ENCODE measurements at places on chromosomes 5 and 9.

GRCh38 chr5:150516011-150516410, 8.1 kb downstream of the NDST1 start:
- DNase-seq, result peak; percentile 64

DNA sequence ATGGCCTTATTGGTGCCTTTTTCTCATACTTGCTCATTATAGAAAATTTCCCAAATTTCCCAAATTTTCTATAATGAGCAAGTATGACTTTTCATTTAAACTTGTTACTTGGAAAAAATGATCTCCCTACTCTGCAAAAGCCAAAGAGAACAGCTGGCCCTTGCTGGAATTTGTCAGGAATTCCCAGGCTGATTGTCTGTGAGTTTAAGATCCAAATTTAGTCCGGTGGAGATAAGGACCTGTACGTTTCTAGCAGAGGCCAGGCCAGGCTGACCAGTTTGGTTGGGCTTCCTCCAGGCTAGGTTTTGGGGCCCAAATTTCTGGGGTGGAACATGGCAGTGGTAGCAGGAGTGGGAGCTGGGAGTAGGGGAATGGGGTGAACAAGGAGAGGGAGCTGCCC, 51.9 kb downstream of the NEURL1B start:
- peak; percentile 83 for DNase-seq

DNA sequence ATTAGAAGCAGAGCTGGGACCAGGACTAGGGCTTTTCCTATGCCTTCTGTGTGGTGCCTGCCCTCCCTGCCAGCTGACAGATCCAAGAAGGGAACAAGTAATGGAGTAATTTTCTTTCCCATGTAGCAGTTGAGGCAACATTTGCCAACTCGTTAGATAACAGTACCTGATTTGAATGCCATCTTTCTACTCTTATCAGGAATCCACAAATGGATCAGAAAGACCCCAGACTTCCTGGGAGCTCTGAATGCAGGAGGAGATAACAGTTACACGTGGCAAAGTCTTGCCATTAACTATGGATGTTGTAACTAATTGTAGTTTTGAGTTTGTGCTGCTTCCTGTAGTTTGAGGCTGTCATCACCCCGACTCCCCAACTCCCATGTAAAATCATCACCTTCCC, 39.2 kb downstream of the RCL1 start:
- no peak for DNase-seq

DNA sequence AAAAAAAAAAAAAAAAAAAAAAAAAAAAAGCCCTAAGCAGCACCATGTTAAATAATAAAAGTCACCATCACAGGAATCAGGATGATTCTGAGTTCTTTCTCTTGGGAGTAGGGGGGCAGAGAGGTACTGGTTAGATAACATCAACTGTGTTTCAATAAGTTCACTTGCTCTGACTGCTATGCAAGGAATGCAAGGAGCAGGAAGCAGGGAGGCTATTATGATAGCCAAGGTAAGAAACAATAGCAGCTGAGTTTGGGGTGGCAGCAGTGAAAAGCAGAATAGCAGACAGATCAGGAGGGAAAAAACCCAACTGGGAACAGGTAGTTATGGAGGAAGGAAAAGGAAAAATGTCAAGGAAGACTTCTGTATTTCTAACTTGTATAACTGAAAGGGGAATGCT, 8.2 kb downstream of the CEP120 start:
- DNase-seq, result no peak

DNA sequence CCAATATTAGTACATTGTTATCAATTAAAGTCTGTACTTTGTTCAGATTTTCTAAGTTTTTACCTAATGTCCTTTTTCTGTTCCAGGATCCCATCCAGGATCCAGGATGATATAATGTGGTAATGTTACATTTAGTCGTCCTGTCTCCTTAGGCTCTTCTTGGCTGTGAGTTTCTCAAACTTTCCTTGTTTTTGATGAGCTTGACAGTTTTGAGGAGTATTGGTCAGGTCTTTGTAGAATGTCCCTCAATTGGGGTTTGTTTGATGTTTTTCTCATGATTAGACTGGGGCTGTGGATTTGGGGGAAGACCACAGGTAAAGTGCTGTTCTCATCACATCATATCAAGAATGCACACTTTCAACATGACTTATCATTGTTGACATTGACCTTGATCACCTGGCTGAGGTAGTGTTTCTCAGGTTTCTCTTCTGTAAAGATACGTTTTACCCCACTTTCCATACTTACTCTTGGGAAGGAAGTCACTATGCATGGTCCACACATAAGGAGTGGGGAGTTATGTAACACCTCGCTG, 9.6 kb downstream of the NDFIP1 start:
- DNase-seq, result no peak

DNA sequence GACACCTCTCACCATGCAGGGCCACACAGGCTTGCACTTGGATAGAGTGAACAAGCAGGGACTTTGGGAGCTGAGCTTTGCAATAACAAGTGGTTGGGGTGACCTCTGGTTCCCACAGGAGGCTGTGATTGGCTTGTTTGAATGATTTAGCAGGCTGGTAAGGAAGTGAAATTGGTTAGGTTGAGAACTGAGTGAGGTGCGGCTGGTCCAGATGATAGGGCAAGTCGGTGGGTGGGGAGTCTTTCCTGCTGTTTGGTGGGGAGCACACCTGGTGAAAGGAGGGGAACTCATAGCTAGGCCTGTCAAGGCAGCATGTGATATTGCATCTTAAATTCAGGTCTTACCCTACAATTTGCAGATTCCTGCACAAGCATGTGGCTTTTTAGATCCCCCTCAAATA, 794.6 kb upstream of the ZNF608 start:
- no peak for DNase-seq

GRCh38 chr5:135308752-135309151, 90.3 kb downstream of the MACROH2A1 start:
- peak; percentile 83 for DNase-seq

DNA sequence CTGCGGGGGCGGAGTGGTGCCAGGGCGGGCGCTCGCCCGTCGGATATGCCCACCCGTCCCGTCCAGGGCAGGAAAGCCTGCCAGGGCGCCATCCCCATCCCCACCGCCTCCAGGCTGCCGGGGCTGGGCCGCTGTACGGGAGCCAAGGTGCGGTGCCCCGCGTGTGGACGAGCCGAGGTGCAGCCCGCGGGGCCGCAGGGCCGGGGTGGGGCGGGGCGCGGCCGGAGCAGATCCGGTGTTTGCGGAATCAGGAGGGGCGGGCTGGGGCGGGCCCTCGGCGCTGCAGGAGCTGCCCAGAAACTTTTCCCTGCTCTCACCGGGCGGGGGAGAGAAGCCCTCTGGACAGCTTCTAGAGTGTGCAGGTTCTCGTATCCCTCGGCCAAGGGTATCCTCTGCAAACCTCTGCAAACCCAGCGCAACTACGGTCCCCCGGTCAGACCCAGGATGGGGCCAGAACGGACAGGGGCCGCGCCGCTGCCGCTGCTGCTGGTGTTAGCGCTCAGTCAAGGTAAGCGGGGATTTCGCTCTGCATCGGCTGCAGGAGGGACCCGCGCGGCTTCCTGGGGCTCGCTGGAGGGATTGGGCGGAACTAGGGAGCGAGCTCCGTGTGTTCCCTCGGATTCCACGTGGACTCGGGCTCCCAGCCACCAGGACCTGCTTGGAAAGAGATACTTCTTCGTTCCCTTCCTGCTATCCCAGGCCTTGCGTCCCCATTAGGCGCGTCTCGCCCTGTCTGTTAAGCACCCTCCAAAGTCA, at the start of gene ITGA2:
TSS of gene ITGA2 (plus strand) at position 328 of the 756 bp plus-strand sequence. CDS start at position 445, 117 bp downstream.
- DNase-seq, result peak; percentile 48

DNA sequence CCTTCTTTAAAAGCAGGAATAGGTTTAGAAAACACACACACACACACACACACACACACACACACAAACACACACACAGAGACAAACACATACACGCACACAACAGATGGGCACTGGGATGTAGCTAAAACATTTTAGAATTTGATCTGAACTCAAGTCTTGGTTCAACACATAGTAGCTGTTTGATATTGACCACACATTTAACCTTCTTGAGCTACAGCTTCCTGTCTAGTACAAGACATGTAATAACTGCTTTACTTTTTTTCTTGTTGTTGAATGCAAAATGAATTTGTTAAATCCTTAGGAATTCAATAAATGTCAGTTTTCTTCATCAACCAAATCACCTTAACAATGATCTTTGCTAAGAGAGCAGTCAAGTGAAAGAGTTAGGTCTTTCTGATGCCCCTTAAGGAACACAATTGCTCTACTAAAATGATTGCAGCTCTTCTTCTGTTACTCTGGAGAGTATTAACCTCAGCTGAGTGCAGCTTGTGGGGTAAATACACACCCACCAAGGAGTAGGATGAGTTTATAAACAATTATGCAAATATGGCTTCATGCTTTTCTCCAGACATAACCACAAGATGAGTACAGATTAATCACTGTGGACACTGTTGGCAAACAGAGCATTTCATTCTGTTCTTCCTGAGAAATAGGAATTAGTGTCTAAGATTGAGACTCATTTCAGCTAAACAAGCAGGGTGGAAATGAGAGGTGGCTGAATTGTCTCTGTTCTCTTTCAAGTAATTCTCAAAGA, 302.9 kb upstream of the PAPPA start:
- DNase-seq, result peak; percentile 3

DNA sequence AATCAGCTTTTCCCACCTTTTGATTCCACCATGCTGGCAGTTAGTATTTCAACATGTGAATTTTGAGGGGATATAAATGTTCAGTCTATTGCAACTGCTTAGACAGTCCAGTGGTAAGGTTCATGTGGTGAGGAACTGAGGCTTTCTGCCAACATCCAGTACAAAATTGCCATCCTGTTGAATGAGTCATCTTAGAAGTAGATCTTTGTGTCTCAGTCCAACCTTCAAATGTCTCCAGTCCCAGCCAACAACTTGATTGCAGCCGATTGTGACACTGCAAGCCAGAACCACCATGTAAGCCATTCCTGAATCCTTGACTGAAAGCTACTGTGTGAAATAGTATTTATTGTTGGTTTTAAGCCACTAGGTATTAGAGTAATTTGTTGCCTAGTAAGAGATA, 331.5 kb upstream of the GRIN3A start:
- DNase-seq, result no peak
